ENCODE measurements at places on chromosomes 16 and 17.

GRCh38 chr17:37490638-37491614 lies 1.2 kb downstream of the DUSP14 start:
- DNase-seq: peak; percentile 70

DNA sequence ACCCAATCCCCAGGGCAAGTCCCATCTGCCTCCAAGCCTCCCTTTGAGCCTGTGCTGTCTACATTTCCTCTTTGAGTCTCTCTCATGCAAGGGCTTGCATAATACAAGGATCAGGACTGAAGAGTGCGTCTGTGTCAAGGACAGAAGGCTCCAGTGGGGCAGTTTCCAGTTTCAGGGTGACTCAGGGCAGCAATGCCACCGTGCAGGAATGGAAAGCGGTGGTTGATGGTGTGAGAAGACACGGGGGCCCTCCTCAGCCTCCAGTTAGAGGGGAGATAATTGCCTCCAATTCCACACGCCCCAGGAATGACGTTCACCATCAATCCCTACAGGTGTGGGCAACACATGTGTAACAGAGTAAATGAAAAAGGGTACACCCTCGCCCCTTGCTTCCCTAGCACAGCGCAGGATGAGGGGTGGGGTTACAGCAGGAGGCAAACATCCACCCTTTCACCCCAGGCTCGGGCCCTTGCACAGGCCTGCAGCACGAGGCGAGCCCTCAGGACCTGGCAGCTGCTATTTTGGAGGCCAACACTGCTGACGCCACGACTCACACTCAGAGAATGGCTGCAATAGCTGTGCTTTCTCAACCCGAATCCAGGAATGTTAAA lies 24.8 kb upstream of the SLC25A19 start:
- no peak for DNase-seq

DNA sequence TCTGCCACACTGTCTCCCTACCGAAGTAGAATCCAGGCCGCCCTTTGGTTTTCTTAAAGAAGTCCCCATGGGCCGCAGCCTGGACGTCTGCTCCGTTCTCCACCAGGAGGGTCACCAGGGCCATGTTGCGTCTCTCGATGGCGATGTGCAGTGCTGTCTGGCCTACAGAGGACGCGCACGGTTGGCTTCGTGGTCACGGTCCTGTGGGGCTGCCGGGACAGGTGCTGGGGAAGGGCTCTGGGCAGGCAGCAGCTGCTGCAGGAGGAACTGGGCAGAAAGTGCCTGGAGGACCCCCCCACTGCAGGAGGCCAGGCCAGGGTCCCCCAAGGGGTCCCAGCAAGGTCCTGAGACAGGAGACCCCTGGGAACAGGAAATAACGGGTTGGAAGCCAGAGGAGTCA lies 19.0 kb downstream of the TRPV1 start:
- DNase-seq: no peak

- DNase-seq: peak; percentile 78
These were observed 677 bp downstream of the SNTB2 start for GRCh38 chr16:69187446-69188235.

- DNase-seq: no peak
These were observed 196.2 kb upstream of the NLRP1 start for GRCh38 chr17:5780476-5780875.

- no peak for DNase-seq
These were observed 2.3 kb downstream of the MYO15B start for GRCh38 chr17:75589919-75590303.

DNA sequence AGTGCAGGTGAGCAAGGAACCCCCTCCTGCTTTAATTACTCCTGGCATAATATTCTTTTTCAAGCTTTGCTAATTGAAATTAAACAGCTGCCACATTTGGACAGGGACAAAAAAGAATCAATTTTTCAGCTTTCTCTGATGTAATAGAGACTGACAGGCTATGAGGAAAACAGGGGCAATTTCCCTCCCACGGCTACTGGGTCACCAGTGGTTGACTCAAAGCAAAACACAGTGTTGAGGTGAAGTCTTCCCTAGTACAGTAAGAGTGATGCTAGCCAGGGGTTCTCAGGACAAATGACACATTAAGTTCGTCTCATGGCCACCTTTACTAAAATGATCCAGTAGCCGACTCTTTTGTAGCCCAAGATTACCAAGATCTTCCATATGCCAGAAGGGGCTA lies 38.6 kb upstream of the PMFBP1 start:
- DNase-seq: no peak

Measured in neural progenitor cell (in vitro differentiated cells).